ENCODE measurements at places on chromosomes 6 and 20.

GRCh38 chr6:56521454-56521853 is 121.2 kb downstream of the DST start:
- DNase-seq, result no peak

DNA sequence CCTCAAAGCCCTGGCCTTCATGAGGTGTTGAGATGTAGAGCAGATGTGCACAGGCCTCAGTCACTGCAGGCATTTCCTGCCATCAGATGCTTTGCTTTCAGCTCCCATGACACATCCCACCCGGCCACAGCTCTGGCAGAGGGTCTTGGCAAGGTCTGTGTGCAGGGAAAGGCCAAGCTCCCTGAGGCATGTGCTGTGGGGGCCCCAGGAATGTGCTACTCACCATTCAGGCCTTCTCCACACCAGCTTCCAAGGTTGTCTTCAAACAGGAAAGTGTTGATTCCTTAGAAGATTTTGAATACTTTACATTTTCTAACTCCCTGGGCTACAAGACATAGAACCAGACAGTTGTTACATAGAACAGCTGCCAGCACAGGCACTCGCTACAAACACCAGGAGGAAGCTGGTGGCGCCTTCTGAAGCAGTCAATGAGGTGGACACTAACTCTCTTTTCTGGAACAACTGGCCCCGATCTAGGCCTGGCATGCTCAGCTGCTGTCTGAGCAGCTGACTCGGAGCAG is 27.8 kb downstream of the CASS4 start:
- no peak for DNase-seq

- no peak for DNase-seq
These were observed 419.5 kb downstream of the DHX35 start for GRCh38 chr20:39381595-39381994.

GRCh38 chr20:16712511-16712947 is 17.3 kb upstream of the SNRPB2 start:
- no peak for DNase-seq

GRCh38 chr20:47861116-47861515 is 75.8 kb upstream of the SULF2 start:
- DNase-seq, result no peak

DNA sequence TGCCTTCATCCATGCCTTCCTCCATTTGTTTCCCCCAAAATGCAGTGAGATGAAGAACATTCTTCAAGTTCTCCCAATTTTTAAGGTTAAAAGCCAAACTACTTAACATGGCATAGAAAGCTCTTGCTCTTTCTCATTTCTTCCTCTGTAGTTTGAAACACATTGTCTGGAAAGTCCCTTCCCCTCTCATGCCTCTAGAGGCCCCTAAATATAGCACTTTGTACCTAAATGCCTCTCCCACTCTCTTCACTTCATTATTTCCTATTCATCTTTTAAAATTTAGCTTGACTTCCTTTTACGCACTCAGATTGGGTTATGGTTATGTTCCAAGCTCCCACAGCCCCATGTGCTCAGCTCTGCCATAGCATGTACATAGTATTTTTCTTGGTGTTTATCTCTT is 389.3 kb downstream of the HDGFL1 start:
- no peak for DNase-seq

- DNase-seq, result no peak
These were observed 55.9 kb upstream of the RNF24 start for GRCh38 chr20:4071178-4071693.

- no peak for DNase-seq
These were observed 104.0 kb downstream of the FOXA2 start for GRCh38 chr20:22480336-22480735.

DNA sequence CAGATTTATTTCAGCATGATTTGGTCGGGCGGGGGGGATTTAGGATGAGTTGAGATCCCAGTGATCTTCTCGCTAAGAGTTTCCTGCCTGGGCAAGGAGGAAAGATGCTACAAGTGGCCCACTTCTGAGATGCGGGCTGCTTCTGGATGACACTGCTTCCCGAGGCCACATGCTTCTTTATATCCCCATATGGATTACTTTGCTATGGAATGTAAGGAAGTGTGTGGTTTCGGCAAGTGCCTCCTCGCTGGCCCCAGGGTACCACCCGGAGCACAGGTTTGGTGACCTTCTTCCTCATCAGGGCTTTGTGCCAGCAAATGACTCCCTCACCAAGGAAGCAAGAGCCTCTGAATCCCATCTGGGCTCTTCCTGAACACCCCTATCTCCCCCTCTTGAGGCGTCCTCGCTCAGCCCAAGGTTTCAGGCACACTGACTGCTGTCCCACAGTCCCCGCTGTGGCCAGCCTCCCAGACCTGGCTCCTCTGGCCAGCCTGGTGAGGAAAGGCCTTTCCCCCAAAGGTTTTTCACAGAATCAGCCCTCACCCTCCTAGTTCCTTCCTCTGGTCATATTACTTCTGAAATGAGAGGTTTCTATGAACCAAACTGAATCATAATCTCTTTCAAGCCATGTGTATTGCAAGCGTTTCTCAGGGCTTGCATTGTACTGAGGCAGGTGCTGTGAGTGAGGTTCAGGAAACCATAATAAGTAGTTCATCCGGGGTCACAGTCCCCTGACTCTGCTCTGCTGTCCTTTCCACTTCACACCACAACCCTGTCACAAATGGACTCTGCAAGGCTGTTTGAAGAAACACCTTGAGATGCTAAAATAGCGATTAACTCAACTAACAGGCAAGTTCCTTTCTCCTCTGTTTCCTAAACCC is 41.7 kb upstream of the IL17A start:
- DNase-seq, result no peak

- DNase-seq, result no peak
These were observed 201.4 kb upstream of the SOX4 start for GRCh38 chr6:21392177-21392576.

- DNase-seq, result peak; percentile 89
These were observed 63.7 kb downstream of the GPX5 start for GRCh38 chr6:28589234-28589956.

DNA sequence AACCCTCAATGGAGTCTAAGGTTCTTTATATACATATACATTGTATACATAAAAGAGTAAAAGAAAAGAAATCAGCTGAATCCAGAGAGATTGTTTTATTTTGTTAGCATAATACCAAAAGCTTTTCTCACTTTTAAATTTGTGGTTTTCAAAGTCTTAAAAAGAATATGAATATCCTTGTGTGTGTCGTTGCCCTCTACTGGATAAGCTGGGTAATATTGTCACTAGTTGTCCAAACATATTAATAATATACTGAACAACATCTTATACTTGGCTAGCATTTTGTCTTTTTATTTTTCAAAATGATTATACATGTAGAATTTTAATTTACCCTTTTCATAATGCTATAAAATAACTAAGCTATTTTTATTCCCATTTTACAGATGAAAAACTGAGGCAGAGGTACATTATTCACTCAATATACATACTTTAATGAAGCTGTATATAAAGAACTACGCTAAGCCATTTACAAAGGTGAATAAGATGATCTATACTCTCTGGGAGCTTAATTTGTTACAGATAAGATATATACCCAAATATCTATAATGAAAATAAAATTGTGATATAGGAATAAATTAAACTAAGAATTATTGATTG is 531.7 kb downstream of the TFAP2B start:
- DNase-seq, result no peak

- DNase-seq, result no peak
These were observed 37.1 kb upstream of the F13A1 start for GRCh38 chr6:6357530-6357929.

DNA sequence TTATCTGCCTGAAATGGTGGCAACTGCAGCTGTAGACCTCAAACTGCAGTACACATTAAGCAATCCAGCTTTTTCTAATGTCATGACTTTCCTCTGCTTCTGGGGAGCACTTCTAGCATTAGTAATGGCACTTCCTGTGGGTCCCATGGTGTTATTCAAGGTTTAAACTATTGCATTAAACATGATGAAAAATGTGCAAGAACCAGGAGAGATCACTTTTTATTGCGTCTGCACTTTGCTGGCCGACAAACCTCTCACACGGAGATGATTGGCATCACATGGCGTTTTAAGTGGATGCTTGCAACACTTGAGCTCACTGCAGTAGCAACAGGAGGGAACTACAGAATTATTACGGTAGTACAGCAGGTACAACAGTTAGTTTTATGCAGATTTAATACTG is 148.4 kb downstream of the HIVEP2 start:
- DNase-seq, result no peak

DNA sequence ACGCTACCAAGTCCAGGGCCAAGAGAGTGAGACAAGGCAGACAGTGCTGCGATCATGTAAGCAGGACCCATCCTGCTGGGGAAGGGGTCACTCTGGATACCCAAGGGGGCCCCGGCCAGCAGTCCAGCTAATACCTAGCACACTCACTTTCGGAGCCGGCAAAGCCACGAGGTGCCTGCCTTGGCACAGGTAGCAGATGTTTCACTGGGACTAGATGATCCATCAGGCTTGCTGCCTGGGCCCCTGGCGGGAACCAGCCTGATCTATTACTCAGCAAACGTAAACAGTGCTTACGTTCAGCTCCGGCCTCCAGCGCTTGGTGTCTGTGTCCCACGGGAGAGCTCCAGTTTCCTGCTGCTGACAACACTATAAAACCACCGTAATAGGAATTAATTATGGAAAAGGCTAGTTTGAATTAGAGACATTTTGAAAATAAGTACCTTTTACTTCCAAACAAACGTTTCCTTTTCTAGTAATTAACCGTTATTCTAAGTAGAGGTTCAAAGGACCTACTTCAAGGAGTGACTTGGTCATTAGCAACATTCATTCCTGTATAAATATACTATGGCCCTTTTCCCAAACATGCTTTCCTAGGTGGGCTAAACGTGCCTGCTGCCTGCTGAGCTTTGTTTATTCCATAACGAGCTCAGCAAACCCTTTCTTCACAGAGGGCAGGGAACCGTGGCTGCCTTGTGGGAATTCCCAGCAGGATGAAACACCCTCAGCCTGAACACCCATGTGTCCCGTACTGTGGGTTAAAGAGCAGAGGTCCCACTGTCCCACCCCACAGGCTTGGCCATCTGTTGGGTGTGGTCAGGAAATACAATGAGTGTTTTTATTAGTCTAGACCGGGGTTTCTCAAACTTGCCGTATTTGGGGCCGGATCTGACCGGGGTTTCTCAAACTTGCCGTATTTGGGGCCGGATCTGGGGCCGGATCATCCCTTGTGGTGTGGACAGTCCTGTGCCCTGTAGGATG is 18.4 kb downstream of the SLC22A23 start:
- DNase-seq, result no peak
